ENCODE measurements at places on chromosomes 16 and 17.

DNA sequence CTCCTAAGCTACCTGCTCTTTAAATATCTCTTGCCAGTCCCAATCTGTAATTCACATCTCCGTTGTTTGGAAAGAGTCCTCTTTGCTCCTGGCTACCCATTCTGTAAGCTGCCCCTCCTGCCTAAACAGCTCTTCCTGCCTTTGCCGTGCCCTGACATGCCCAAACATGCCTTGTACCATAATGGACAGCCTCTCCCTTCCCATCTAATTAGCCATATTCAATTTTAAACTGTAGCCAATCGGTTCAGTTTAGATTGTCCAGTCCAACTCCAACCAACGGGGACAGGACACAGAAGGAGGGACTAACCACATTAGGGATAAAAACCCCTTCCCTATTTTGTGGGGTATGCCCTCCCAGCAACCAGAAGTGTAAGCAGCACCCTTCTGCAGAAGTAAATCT, 30.6 kb upstream of the CLEC3A start:
- DNase-seq = no peak

DNA sequence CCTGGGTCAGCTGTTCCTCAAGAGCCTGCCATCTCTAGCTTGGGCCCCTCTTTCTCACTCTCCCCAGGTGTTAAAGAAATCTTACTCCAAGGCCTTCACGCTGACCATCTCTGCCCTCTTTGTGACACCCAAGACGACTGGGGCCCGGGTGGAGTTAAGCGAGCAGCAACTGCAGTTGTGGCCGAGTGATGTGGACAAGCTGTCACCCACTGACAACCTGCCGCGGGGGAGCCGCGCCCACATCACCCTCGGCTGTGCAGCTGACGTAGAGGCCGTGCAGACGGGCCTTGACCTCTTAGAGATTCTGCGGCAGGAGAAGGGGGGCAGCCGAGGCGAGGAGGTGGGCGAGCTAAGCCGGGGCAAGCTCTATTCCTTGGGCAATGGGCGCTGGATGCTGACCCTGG, 6.8 kb downstream of the CNP start:
- no peak for DNase-seq

DNA sequence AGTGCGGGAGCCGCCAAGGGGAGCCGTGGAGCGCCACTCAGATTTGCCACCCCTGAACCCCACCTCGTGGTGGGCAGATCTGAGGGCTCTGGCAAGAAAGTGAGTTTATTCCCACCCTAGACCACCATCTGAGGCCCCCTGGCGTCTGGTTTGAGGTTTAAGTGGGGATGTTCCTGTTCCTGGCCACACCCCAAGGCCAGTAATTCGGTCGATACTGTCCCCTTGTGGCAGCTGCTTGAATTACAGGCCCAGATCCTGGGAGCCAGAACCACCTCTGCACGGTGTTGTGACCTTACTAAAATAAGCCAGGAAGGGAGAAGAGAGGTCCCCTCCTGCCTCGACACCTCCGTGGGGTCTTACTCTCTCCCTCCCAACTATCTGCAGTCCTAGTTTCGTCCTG, 3.3 kb upstream of the LAT start:
- DNase-seq = no peak

GRCh38 chr17:80486692-80487091, 10.3 kb upstream of the NPTX1 start:
- DNase-seq = no peak

DNA sequence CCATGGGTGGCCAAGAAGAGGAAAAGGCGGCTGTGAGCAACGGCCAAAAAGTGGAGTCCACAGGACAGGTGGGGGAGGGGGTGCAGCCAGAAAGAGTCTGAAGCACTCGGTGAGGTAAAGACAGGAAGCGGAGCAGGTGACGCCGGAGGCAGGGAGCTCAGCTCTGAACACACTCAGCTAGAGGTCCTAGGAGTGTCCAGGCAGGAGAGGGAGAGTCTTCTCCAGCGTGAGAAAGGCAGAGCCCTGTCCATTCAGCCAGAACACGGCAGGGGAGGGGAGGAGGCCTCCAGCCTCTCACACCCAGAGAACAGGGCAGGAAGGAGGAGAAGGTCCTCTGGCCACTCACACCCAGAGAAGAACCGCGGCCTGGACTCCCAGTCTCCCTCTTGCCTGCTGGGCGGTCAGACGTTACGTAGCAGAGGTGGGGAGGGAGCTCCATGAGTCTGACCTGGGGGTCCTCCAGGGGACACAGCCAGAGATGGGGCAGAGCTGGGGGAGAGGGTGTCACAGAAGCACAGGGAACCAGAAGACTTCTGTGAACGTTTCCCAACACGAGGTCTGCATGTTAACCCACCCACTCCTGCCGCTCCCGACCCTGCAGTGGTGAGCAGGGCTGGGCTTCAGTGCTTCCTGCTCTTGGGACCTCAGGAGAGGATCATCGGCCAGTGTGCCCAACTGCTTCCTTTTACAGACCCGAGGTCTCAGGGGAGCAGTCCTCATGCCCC, 89.2 kb downstream of the ABR start:
- no peak for DNase-seq

GRCh38 chr17:42387661-42388380, 421 bp downstream of the STAT3 start:
- DNase-seq = peak; percentile 23

DNA sequence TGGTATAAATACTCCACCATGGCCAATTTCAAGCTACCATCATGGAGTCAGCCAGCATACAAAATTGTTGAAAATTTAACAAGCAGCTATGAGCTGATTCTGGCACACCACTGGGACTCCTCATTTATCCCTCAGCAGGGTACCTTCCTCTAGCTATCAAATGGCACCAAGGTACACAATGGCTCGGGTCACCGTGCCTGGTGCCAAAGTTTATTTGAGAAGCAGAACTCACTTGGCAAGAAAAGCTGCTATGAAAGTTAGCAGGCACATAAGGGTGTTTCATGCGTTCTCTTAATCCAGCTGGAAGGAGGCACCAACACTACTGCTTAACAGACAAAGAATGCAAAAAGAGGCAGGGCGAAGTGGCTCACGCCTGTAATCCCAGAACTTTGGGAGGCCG, 51.6 kb downstream of the IKZF3 start:
- no peak for DNase-seq

- no peak for DNase-seq
Observed at GRCh38 chr17:42865638-42866094, 14.7 kb downstream of the AOC3 start.

DNA sequence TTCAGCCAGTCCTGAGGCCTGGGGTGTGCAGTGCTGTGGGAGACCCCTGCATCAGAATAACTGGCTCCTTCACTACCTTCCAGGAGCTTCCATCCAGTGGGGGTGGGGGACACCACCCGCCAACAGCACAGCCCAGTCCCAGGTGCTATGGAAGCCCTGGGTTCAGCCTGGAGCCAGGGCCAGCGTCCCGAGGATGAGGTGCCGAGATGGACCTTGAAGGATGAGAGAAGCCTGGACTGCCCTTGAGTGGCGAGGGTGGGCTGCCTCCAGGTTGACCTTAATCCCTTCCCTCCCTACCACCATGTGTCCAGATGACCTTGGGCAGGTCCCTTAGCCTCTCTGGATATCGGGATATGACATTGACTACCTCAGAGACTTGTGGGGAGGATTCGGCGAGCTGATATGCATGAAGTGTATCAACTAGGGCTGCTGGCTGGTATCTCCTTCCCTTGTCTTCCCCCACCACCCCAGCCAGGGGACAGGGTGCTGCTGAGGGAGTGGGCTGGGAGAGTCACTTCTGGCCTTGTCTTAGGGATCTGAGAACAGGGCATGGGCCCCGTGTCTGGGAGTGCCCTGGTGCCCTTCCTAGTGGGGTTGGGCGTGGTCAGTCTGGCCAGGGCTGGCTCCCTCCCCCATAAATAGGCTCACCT, 14.2 kb upstream of the LASP1NB start:
- DNase-seq = no peak

DNA sequence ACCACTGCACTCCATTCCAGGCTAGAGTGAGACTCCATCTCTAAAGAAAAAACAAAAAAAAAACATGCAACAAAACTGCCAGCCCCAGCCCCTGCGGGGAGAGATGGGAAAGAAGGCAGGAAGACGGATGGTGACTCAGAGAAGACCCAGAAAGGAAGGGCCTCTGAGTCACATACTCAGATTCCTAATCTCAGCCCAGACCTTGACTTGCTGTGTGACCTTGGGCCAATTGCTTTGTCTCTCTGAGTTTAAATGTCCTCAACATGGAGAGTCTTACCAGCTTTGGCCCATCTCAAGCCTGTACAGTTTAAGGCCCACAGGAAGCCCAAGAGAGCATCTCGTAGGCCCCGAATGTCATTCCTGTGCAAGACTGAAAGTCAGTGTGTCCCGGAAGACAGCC, 86.5 kb upstream of the LHX1 start:
- no peak for DNase-seq

- no peak for DNase-seq
Observed at GRCh38 chr16:53949715-53950410, 245.9 kb downstream of the FTO start.

GRCh38 chr16:89828199-89828869, at the start of gene SPIRE2:
TSS of gene SPIRE2 (plus strand) at chr16:89828475. CDS start at chr16:89828551, 76 bp downstream.
- peak; percentile 62 for DNase-seq

DNA sequence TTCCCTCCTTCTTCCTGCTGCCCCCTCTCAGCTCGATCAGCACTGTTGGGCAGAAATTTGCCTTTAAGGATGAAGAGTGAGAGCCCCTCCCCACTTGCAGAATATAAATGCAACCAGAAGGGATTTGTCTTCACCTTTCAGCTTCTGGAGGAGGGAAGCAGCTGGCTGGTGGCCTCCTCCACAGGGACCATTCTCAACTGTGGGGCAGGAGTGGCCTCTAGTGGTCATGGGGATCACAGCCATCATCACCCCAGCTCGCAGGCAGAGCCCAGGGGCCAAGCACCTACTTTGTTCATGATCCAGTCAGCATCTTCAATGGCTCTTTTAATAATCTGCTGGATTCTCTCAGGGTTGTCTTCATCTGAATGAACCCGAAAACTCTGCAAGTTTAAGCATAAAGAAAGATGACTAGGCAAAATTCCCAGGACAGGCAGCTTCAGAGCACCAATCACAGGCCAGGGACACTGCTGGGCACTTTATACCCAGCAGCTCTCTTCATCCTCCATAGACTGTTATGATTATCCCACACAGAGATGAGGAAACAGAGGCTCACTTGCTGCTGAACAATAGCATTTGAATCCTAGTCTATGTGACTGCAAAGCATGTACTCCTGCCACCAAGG, 13.1 kb downstream of the LYRM9 start:
- peak; percentile 50 for DNase-seq

DNA sequence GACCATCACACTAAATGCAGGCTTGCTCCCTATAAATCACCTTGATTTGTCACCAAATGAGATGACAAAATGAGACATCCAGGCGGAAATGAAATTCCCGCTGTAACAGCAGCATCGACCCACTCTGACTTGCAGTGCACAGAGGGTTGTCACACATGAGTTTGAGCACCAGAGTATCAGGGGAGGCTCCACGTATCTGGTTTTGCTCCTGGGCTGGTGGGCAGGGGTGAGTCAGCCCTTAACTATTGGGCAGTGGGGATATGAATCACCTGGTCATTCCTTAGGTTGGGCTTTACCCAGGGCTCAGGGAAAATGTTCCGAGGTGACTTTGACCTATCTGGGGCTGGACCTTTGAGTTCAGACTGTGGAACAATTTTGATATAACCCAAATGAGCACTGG, 245.2 kb upstream of the CCL2 start:
- DNase-seq = no peak

DNA sequence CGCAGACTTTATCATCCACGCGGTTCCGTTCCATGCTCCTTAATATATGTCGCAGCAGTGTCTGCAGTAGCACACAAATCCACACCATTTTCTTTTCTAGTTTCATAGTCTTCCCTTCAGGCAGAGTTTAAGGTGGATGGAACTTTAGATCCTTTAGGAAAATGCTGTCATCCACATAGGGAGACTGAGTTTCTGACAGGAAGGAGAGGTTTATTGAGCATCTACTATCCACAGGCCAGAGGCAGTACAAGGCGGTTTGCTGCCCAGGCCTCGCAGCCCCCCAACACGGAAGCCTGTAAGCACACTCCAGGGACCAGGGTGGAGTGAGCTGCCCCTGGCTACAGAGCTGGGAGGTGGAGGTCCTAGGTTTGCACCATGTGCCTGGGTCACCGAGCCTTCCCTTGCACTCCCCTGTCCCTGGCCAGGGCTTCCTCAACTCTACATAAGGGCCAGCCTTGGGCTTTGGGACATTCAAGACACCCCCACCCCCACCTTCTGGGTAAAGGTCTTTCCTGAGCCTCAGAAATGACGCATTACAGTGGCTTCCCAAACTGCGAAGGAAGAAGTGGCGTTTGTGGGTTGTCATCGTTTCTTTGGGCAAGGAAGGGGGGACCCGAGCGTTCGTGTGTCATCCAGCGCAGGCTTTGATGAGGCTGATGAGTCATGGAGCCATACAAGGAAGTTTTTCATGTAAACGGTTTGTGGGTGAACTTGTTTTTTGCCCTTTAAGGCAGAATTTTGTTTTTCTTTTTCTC, 146.5 kb upstream of the PLCG2 start:
- peak; percentile 65 for DNase-seq

DNA sequence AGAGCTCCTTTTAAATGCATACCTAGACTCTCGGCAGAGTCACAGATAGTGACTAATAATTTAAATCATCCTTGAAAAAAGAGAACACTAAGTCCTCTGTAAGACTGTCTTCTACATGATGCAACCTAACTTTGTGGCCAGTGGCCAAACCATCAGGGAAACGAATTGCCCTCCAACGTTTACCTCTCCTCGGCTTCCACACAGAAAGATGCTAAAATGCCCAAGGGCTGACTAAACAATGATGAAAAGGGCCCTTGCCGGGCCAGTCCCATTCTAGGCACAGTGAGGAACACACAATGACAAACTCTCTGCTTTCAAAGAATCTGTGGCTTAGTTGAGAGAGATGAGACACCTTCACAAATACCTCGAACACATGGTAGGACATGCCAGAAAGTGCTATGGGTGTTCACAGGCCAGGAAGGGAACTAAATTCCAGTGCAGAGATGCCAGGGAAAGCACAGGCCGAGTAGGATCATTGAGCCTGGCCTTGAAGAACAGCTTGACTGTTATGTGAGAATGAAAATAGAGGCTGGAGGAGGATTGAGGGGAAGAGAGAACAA, 35.3 kb upstream of the PITPNM3 start:
- no peak for DNase-seq

- no peak for DNase-seq
Observed at GRCh38 chr17:35895636-35896587, 15.8 kb upstream of the CCL5 start.

DNA sequence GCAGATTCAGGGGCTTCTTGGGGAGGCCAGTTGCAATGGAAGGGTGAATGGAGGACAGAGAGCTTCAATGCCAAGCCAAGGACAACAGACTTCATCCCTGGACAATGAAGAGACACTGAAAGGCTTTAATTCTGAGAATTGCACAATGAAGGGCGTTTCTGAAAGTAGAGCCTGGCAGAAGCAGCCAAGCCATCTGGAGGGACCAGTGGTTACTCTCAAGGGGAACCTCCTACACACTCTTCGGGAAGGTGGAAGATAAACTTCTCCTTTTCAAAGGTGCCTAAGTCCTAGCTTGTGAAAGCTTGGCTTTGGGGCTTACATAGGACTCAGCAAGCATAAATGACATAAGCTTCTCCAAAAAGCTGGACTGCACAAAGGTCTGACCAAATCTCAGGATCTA, 6.2 kb upstream of the CES1 start:
- no peak for DNase-seq

All from stimulated activated CD4-positive, alpha-beta T cell treated with anti-CD3 and anti-CD28 coated beads, Interleukin-1b, Interleukin-23, amount 100 ng/mL, for 4 hours (primary cell).